ENCODE measurements at places on chromosomes 16 and 17. TPM values are rescaled to one million over a fixed set of nuclear protein-coding genes. Genes with fewer than 3 reads are reported as not detected.

The TEX14 gene
- total RNA-seq: not detected

The APOBR gene
- not detected for total RNA-seq

The NOXO1 gene
- total RNA-seq: 0.15 TPM

The CD300H gene
- total RNA-seq: not detected

All from smooth muscle cell of trachea (primary cell).